ENCODE measurements at places on chromosomes 2 and 18.

- DNase-seq: no peak
Observed at GRCh38 chr2:130154773-130155765, 10.2 kb upstream of the CCDC74B start.

- no peak for DNase-seq
Observed at GRCh38 chr2:104965900-104966299, 72.0 kb upstream of the MRPS9 start.

GRCh38 chr2:17658251-17658843 lies 95.3 kb downstream of the SMC6 start:
- no peak for DNase-seq

- peak; percentile 40 for DNase-seq
Observed at GRCh38 chr2:174344716-174345461, 10.1 kb downstream of the SP9 start.

- no peak for DNase-seq
Observed at GRCh38 chr18:5284808-5285207, 10.7 kb downstream of the ZBTB14 start.

- no peak for DNase-seq
Observed at GRCh38 chr18:63336366-63337099, 17.0 kb upstream of the BCL2 start.

DNA sequence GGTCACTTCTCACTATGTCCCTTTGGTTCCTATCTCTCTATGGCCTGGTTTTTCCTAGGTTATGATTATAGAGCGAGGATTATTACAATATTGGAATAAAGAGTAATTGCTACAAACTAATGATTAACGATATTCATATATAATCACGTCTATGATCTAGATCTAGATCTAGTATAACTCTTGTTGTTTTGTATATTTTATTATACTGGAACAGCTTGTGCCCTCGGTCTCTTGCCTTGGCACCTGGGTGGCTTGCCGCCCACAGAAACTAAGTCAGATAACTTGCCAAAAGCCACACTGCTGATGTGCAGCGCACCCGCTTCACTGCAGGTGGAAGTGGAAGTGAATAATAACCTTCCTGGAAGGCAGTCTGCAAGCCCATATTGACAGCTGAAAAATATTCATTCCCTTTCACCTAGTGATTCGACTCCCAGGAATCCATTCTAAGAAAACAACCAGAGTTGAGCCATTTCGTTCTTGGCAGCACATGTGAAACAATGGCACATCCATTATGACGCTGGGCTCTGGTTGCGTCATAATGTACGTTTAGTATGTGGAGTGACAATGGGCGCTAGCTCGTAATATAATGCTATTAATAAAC lies 725 bp upstream of the ANKRD53 start:
- DNase-seq: no peak

DNA sequence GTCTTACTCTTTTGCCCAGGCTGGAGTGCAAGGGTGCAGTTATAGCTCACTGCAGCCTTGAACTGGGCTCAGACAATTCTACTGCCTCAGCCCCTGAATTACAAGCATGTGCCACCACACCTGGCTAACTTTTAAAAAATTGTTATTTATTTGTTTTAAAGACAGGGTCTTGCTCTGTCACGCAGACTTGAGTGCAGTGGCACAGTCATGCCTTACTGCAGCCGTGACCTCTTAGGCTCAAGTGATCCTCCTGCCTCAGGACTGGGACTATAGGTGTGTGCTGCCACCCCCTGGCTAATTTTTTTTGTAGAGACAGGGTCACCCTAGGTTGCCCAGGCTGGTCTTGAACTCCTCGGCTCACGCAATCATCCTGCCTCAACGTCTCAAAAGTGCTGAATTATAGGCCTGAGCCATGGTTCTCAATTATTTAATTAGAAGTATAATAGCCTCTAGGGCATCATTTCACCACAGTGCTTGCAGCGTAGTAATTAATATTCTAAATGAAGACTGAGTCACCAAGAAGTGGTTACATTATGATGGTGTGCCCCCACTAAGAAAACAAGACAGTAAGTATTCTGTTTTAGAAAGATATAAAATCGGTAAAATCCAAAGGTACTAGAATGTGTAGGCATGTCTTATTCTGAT lies 69.6 kb downstream of the EML4 start:
- no peak for DNase-seq

DNA sequence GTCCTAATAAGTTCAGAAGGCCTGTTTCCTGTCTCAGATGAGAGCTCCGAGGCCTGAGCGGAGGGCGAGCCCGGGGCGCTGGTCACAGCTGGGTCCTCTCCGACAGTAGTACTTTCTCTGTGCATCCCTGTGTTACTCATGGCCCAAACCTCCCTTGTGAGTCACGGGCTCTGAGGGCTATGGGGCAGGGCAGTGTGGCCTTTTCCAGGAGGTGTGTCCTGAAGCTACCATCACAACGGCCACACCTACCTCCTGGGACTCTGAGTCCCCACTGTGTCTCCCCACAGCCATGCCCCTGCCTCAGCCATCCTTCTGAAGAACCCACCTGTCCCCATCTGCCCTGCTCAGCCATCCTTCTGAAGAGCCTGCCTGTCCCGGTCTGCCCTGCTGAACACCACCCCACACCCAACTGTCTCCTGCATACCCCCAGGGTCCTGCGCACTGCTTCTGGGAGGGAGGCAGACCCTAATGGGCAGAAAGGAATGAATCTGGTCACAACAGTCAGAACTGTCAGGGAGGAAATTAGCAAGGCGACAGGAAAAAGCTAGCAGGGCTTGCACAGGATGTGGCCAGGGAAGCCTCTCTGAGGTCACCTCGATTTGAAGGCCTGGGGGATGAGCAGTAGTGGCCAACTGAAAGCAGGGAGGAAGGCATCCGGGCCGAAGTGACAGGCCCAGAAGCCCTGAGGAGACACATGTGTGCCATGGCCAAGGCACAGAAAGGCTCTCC lies 145.4 kb upstream of the RIOK3 start:
- DNase-seq: no peak

- no peak for DNase-seq
Observed at GRCh38 chr2:46018773-46019591, 278.2 kb upstream of the EPAS1 start.

DNA sequence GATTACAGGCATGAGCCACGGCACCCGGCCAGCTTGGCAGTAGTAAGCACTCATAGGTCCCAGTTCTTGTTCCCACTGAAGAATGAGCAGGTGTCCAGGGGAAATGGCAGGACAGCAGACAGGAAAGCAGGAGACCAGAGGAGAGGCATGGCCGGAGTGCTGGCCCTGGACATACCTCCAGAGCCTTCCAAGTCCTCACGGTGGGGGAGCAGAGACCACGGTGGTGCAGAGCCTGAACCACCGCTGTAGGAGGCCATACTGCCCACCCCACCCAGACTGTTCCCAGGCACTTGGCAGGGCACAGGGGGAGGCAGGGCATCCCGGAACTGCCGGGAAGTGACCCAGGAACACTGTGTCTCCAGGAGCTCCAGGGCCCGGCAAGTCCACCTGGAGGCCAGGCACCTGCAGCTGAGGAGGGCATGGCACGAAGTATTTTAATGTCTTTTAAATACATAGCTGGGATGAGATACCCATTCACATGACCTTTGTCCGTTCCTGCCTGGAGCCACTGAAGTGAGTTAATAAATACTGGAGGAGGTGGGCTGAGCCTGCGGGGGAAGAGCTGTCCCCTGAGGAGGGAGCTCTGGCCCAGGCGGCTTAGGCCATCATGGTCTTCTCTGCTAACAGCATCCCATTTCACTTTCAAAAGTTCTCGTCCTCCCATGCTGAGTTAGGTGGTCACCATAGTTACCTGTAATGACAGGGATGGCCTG lies 49.7 kb upstream of the TFCP2L1 start:
- no peak for DNase-seq

DNA sequence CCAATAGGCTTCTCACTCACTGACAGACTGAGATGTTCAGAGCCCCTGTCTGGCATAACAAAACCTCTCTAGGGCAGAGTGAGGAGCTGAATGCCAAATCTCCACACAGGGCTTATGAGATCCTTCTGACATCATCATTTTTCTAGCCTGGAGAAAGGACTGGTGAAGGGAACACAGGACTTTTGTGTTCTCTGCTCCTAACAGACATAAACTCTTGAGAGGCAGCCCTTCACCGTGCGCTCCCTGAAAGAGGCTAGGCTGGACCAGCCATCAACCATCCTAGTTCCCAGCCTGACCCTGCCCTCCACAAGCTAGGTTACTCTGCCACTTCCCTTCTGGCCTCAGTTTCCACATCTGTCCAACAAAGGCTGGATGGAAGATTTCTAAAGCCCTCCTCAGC lies 141.9 kb downstream of the SUCLG1 start:
- DNase-seq: no peak

DNA sequence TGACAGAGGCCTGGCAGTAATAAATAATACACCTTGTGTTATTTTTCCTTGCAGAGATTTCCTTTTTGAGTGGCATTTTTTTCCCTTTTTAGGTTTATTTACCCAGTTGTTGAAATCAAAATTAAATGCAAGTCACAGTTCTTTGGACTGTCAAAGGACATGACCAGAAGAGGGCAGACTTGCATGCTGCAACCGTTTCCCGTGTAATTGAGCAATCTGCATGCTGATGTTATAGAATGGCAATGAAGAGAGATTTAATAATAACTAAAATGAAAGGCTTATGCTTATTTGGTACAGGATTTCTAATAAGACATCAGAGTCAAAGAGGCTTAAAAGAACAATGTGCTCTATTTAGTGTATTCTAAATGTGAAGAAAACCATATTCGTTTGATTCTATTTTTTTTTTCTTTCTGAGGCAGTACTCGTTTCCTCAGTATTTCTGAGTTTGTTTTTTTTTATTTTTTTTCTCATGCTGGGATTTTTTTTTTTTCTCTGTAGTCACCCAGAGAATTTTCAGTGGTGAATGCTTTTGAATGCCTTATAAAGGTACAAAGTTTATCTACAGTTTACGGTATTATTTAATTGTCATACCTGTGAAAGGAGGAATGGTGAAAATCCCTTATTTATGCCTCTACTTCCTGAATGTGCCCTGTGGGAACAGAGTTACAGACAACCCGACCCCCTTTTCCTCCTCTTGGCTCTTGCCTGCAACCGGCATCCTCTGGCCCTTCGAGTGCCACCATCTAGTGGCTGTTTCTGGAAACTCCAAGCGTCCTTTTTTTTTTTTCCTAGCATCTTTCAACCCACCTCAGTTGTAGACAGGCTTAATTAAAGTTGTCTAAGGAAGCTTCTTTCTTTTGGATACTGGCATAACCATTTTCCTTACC lies 368.5 kb downstream of the LRRTM1 start:
- DNase-seq: no peak

GRCh38 chr2:99631700-99632099 lies 141.9 kb upstream of the REV1 start:
- DNase-seq: no peak

- DNase-seq: no peak
Observed at GRCh38 chr18:54359233-54359632, 1.5 kb downstream of the C18orf54 start.

DNA sequence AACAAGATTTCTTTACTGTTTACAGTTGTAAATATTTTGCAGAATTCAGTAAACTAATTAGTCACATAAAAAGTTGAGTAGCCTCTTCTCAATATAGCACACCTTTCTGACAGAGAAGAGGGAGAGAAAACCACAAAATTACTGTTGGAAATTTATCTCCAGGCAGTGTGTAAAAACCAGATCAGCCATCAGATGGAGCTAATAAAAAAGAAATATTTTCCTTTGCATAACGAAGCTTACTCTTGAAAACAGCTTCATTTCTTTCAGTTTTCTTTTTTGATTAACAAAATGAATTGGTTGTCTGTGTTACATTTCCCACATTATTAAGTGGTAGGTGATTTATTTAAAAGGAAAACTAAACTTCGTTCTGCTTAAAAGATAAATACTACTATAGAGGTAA lies 259.3 kb upstream of the KCNJ3 start:
- DNase-seq: no peak

DNA sequence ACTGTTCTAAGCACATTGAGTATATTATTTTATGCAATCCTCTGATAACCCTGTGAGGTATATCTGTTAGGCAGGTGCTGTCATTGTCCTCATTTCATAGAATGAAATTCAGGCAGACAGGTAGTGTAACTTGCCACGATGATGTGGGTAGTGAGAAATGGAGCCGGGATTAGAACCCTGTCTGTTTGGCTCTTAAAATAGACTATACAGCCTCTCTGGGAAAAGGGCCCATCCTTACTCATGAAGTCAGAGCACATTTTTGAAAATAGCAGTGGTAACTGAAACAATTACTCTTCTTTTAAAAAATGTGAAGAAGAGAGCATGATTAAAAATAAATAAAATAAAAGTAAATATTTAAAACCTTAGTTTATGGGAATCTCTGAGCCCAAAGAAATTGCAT lies 23.0 kb downstream of the FAM171B start:
- DNase-seq: no peak

GRCh38 chr2:128901572-128902391 lies 583.1 kb upstream of the HS6ST1 start:
- no peak for DNase-seq

DNA sequence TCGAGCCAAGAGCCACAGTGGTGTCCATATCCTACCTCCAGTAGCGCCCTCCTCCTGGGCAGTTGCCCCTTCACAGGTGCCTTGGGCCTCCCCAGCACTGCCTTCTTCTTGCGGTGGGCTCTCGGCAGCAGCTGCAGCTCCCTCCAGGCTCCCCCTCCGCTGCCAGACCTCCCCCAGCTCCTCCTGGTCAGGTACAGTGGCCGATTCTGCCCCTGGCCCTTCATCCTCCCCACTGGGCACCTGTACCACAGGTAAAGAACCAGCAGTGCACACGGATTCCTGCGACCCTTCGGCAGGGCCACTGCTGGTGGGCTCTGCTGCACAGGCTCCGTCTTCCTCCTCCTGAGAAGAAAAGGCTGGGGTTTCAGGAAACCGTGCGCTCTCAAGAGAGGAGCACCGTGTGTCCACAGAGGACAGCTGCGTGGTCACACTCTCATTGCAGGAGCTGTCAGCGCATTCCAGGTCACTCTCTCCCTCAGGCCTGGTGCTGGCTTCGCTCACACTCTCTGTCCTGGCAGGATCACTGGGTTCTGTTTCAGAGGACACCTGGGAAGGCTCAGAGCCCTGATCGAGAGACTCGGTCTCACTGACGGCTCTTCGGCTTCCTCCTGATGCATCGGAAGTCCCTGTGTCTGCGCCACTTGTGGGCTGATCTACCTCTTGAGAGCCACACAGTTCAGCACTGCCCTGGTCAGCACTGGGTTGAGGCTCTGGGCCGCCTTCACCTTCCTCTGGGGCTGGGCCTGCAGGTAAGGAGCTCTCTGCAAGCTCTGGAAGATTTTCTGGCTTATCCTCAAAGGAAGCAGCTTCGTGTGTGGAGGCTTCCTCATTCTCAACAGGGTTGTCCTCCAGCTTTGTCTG lies 147.4 kb upstream of the STK17B start:
- no peak for DNase-seq

- no peak for DNase-seq
Observed at GRCh38 chr18:68267583-68267982, 447.3 kb downstream of the TMX3 start.

DNA sequence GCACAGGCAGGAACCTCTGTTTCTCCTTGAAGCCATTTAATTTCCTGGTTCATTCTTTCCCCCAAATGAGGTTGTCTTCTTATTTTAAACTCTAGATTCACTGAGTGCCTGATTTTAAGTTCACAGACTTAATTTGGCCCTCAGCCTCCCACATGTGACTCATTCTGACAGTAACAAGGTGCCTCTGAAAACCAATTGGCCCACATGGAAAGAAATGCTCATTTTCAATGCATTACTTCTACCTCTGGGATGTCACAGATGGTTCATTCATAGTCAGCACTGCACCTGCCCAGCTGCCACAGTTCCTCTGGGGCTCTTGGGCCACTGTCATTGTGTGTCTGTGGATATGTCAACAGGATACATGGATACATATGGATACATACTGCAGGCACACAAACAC lies 140.4 kb upstream of the CAPN13 start:
- DNase-seq: no peak
